ENCODE measurements at places on chromosomes 4 and X.
A peak's percentile ranks its signal among the peaks of the same experiment; 100 is the strongest.

GRCh38 chrX:40298572-40299479, 201.1 kb upstream of the BCOR start:
- DNase-seq, result no peak

- no peak for DNase-seq
Observed at GRCh38 chrX:13816176-13816575, 717 bp downstream of the GPM6B start.

- DNase-seq, result no peak
Observed at GRCh38 chrX:13469963-13470684, 99.3 kb upstream of the EGFL6 start.

- no peak for DNase-seq
Observed at GRCh38 chr4:55608591-55608990, 16.5 kb upstream of the PDCL2 start.

DNA sequence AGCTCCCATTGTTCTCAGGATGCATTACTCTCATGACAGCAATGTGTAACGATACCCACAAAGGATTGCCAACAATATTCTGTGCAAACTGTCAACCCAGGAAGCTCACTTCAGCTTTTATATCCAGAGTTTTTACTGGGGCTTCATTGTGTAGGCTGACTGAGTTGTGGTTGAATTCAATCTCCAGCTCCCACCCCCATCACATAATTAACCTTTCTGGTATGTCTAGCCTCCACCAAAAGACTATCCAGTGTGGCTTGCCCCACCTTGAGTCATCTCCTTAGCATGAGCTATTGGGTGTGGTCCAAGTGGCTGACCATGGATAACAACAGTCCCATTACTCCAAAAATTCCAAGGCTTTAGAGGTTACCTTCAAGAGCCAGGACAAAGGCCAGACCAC, 17.7 kb upstream of the TAB3 start:
- DNase-seq, result no peak

DNA sequence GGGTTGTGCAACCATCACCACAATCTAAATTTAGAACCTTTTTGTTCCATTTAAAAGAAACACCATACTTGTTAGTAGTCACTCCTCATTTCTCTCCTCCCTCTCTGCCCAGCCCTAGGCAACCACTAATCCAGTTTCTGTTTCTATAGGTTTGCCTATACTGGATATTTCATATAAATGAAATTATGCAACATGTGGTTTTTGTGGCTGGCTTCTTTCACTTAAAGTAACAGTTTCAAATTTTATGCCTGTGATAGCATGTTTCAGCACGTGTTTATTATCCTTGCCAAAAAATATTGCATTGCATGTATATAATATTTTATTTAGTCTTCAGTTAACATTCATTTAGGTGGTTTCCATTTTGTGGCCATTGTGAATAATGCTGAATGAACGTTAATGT, 437.6 kb downstream of the IL1RAPL1 start:
- DNase-seq, result no peak

DNA sequence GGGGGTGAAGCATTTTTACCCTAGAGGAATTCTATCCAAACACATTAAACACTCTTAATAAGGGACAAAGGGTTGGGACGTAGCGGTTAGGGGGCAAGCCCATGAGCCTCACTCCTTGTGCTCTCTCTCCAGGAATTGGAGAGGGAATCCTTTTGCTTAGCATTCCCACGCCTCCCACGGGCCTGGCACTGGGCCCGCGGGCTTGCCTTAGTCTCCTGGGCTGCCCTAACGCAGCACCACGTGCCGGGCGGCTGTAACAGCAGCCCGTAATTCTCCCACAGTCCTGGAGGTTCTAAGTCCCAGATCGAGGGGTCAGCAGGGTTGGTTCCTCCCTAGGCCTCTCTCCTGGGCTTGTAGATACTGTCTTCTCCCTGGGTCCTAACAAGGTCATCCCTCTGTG, 67.5 kb downstream of the TBL1X start:
- no peak for DNase-seq

DNA sequence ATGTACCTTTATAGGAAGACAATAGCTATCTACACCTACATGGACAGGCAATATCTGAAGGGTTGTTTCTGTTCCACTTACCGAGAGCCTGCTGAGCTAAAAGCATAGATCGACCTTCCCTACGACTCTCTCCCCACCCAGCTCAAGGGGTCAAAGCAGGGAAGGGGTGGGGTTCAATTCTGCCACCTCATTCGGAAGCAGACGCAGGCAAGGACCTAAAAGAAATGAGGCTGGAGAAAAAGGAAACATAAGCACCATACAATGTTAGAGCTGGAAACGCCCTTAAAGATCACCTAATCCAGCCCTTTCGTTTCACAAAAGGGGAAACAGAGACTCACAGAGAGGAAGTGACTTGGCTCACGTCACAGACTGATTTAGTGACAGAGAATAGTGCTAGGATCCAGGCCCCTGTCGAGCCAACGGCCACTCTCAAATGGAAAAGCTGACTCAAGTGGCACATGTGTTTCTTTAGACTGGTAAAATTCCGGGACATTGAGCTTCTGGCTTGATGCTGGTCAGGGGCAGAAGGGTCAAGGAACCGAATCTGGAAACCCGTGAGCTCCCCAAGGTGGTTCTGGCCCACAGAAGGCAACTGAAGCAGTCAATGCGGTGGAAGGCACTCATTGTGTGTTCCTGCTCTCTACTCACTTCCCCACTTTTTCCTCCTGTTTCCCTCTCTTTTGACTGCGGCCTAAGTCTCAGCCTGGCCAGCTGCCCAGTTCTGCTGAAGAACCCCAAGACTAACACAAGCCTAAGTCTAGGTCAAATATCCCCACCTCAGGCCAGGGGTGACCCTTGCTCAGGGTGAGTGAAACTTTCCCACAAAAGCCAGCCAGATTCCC, 7.5 kb downstream of the SEPTIN6 start:
- DNase-seq, result peak; percentile 78

DNA sequence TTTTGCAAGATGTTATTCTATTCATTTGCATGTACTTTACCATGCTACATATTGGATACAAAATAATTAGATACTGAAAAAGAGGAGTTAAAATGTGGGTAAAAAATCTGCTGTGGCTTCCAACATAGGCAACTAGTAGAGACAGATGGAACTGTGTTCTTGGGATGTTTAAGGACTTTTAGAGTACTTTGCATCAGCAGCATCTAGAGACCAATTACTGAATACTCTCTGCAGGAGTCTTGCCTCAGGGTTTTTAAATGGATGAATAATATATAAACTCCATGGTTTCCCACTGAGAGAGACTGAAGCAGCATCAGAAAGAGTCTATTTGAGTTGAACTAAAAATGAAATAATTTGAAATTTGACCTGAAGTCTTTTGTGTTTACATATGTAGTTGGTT, 676.7 kb downstream of the GALNTL6 start:
- DNase-seq, result no peak

- no peak for DNase-seq
Observed at GRCh38 chr4:69984030-69984443, 11.7 kb upstream of the STATH start.

- DNase-seq, result no peak
Observed at GRCh38 chrX:97405031-97405660, 521.4 kb downstream of the RPA4 start.

DNA sequence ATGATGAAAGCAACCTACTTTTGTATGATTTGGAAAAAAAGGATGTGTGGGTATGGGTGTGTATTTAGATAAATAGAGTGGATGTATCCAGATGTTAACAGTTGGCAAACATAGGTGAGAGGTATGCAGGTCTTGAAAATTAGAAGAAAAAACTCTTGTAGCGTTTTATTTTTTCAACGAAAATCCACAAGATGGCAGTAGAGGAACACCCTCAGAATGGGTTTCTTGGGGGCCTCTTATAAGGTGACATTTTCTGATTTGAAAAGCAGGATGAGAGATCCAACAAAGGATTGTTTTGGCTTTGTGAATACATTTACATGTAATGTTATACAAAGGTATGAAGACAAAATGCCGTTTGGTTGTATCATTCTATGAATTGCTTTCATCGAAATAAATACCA, 68.3 kb downstream of the FMR1NB start:
- DNase-seq, result peak; percentile 46

DNA sequence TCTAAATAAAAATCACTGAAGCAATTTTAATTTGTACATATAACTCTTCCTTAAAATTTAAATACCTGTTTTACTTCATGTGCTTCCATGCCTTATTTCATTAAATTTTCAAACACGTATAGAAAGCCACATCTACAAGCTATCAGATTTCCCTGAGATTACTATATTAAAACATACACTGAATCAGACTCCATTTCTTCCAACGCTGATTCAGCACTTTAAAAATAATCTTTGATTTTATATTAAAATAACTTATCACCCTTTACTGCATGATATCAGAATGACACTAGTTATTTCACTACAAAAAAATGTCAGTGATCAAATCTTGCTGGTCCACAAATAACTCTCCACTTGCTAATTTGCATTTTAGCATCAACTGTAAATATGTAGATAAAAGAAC, 550.8 kb downstream of the IL1RAPL1 start:
- DNase-seq, result no peak

- no peak for DNase-seq
Observed at GRCh38 chr4:15412461-15412860, 15.4 kb upstream of the C1QTNF7 start.

DNA sequence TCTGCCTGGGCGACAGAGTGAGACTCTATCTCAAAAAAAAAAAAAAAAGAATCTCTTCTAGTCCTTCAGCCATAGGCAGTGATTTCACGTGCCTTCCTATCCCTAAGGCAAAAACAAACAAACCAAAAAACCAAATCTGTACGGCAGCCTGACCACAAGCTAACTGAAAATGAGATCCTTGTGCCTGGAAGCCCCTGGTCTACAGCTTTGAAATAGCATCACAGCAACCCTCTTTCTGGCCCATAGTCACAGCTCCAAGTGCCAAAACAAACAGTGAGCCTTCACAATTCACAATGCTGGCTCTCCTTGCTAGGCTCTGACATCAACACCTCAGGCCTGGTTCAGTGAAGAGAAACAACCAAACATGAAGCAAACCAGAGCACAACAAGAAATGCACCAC, 46.1 kb downstream of the TMEM150C start:
- no peak for DNase-seq

- no peak for DNase-seq
Observed at GRCh38 chr4:7635445-7636239, 200.9 kb upstream of the PSAPL1 start.

GRCh38 chrX:134695999-134696398, 37.7 kb upstream of the PLAC1 start:
- no peak for DNase-seq

DNA sequence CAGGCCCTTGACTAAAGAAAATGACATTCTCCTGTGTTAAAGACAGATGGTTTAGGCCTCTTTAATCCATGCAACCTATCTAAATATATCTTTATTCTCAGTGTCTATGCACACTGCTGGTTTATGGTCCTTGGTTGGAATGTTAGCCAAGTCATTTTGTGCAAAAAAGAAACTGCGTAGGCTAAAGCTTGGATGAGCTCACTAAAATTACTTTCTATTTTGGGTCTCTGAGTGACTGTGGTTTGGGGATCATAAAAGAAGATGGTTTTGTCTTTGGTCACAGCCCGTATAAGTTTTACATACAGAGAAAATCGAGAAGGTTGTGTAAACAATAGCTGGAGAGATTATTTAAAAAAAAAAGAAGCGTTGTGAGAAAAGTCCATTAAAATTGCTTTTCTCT, 443.6 kb downstream of the UBE2NL start:
- DNase-seq, result no peak

DNA sequence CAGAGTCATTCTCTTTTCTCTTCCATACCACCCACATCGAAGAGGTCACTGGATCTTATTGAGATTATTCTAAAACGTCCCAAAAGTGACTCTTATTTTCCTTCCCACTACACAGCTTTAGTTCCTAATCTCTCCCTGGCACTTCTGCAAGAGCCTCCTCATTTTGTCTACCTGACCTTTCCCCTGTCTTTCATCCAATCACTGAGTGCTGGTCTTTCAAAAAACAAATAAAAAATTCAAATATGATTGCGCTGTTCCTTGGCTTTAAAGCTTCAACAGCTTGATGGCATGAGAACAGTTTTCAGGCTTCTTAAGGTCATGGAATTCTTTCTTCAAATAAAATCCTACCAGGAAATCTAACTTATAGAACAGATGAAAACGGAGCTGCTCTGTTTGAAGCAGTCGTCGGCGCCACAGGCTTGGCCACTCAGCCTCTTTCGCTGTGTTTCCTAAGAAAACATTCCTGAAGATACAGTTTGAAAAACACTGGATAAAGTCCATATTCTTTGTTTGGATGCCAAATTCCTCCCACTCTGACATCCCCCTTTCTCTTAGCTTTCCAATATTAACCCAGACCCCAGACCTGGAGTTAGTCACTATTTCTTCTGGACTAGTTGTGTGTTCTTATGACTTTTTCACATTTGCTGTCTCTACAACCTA, 12.5 kb downstream of the SYTL5 start:
- DNase-seq, result no peak

- DNase-seq, result no peak
Observed at GRCh38 chr4:169628579-169628978, 8.2 kb downstream of the CLCN3 start.

DNA sequence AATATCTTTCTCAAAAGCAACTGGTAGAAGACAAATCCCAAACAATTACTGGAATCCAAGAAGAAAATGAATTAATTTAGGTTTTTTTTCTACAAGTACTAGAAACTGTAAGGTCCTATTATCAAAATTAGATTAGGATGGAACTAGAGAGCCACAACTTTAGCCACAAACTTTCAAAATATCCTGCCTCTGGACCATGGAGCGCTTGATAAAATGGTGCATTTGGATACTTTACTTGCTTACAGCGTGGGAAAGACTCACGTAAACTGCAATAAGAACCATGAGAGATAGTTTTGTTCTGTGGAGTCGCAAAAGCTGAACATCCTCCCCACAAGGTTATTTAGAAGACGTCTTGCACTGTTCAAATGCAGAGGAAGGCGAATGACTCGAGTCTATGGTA, at the start of gene DCAF8L2:
Gene DCAF8L2, plus strand, starts transcription at position 301 of the 400 bp plus-strand sequence. CDS start 156,552 bp downstream, outside the sequence.
- DNase-seq, result no peak

DNA sequence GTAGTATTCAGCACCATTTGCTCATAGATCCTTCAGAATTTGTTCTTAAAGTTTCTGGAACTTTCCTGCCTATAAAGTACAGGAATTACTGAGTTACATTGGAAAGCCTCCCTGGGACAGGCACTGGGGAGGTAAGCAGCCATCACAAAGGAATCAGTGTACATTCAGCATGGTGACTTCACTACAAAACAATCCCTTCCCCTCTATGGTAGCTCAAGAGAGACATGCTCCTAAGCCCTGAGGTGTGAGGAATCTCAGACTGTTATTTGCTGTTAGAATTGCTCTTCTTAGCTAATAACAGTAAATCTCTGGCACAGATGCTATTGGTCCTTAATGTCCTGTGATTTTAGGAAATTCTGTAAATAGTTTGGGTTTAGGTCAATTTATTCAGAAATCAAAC, 1898.0 kb upstream of the PCDH7 start:
- DNase-seq, result no peak

- no peak for DNase-seq
Observed at GRCh38 chr4:128582427-128582870, 227.1 kb upstream of the JADE1 start.

DNA sequence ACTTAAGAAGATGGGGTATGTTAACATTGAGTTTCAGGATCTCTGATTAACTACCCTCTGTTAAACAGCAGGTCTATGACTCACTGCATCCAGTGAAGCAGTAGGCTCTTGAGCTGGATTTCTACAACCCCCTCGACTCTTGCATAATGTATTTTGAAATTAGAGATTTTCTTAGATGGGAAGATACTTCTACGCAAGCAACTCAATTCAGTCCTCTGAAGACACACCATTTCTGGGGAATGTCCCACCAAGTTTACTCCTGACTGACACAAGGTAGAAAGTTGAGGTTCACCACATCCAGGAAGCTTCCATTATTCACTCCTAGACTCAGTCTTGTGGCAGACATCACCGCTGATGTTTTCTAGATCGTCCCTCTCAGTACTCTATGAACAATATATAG, 12.9 kb downstream of the PALLD start:
- peak; percentile 56 for DNase-seq

- no peak for DNase-seq
Observed at GRCh38 chr4:146959692-146960091, 14.0 kb upstream of the TTC29 start.

All from CD4-positive, alpha-beta T cell treated with Interleukin-17A for 1 hour (primary cell).